ENCODE measurements at places on chromosomes 5 and 9. TPM values are rescaled to one million over a fixed set of nuclear protein-coding genes. Genes with fewer than 3 reads are reported as not detected.

GABRA1 gene
- total RNA-seq = 0.11 TPM

- ATAC-seq = no peak
Measured at GRCh38 chr5:111488353-111488752, 24.0 kb downstream of the STARD4 start.

DNA sequence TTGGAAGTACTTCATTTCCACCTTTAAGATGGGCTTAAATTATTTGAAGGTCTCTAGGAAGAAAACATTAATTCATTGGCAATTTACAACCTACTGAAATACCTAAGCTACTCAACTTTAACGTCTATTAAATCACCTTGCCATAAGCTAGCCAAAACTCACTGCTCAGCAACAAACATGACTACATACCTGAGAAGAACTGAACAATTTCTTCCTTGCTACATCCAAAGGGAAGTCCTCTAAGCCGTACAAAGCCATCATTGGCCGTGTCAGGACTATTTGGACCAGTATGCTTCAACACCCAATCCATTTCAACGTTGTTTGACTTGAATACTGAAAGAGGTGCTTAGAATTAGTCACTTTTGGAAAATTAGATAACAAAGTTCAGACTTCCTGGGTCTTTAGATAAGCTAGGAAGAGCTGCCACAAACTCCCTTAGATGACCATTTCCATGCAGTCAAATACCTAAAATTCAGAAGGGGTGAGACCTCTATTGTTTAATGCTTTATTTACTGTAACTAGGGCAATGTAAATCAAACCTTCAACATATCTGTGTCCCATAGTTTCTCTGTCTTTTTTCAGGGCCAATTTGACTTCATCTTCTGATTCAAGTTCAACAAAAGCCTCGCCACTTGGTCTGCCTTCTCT lies 2.6 kb downstream of the HNRNPH1 start:
- no peak for ATAC-seq

- no peak for ATAC-seq
Measured at GRCh38 chr9:83544002-83544698, 5.9 kb upstream of the FRMD3 start.

DNA sequence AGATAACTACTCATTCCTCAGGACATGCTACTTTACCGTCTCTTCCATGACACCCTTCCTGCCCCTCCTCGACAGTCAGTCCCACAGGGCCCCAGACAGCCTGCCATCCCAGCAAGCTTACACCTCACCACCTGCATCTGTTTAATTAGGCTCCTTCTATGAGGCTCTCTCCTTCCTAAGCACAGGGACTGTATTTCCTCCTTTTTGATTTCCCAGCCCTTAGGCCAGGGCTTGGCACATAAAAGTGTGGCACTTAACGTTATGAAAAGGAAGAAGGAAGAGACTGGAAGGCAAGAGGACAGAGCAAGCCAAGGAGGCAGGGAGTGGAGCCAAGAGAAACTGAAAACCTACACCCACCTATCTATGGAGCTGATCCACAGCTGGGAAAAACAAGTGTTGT lies 146.8 kb downstream of the SIL1 start:
- ATAC-seq = no peak

TEX48 gene
- total RNA-seq = not detected

DNA sequence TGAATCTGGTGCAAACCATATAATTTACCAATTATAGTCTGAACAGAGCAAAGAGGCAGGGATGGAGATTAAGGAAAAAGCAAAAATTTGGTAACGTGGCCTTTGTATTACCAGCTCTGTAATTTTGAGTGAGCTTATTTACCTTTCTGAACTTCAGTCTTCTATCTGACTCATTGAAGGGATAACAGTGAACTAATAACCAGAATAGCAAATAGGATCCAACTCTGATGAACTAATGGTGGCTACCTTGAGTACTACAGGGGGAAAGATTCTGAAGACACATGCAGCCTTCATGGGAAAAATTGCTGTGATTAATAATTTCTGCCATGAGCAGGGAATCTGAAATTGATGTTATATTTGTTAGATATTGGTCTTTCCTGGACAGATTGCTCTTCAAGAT lies 23.0 kb upstream of the LARP1 start:
- ATAC-seq = no peak

GRCh38 chr5:68547622-68548021 lies 332.1 kb downstream of the PIK3R1 start:
- no peak for ATAC-seq

- ATAC-seq = no peak
Measured at GRCh38 chr5:81027481-81028058, 67.4 kb downstream of the RASGRF2 start.

DNA sequence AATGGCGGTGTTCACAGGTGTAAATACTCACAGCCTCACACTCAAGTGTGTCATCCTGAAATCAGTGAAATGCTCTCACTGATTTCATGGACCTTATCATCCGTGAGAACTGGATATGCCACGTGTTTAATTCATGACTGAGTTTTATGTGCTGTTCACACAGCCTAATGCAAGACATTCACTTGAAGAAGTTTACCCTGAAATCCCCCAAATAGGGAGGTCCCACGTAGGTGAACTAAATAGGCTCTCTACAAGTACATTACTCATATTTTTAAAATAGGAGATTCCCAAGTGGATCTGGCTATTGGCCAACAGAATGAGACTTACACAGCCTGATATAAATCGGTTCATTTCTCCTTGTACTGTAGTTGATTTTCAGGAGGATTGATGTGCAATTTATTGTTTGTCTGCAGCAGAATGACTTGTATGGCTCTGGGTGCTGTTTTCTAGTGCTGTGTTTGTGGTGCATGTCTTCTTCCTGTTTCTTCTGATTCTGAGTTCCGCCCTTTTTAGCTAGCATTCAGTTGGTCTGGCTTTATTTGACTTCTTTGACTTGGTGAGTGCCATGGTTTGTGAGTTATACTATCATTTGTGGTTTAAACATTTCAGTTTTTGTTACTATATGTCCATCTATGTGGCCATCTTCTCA lies 25.1 kb downstream of the TRIO start:
- ATAC-seq = no peak

GRCh38 chr5:102600964-102601363 lies 102.2 kb upstream of the SLCO6A1 start:
- ATAC-seq = no peak

DNA sequence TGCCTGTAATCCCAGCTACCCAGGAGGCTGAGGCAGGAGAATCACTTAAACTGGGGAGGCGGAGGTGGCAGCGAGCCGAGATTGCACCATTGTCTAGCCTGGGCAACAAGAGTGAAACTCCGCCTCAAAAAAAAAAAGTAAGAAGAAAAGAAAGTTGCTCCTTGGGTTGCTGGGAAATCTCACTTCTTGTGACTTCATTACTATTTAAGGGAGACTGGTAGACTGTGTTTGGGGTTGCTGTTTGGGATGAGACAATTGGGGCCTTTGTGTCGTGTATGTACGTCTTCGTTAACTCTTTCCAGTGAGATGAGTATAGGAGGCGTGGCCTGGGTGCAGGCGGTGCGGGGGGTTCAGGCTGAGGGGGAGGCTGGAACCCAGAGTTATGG lies 11.6 kb downstream of the NDST1 start:
- no peak for ATAC-seq

DNA sequence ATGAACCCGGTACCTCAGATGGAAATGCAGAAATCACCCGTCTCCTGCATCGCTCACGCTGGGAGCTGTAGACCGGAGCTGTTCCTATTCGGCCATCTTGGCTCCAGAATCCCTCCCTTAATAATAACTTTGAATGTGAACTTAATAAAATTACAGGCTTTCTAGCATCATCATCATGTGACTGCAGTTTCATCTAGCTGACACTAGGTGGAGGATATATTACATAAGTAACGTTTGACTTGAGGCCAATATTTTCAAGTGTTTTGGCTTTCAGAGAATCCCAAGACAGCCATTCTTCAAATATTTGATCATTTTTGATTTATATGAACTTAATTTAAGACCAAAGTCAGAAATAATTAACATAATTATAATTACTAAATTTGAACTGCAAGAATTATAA lies 474.9 kb upstream of the CDH10 start:
- no peak for ATAC-seq
